ENCODE measurements at places on chromosomes 7 and 10.

DNA sequence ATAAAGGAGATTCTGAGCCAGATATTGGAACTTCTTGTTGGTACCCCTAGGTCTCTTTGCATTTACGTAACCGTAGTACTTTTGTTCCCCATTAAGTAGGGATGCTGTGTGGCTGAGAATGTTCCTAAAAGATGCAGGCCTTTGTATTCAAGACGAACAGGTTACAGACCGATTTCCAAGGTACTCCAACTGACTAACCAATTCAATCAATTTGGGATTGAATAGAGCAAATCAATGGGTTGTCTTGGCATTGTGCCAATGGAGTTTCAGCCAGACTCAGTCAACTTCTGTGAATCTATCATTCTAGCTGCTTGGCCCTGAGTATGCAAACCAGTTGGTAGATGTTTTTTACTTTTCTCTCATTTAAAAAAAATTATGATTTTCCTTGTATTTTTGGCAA, 347.3 kb upstream of the NPVF start:
- no peak for DNase-seq

GRCh38 chr7:42448901-42449300, 211.9 kb upstream of the GLI3 start:
- DNase-seq = no peak

- no peak for DNase-seq
Measured at GRCh38 chr10:93462371-93462770, 19.8 kb downstream of the MYOF start.

GRCh38 chr7:142671506-142671905, 77.8 kb upstream of the PRSS1 start:
- DNase-seq = no peak

DNA sequence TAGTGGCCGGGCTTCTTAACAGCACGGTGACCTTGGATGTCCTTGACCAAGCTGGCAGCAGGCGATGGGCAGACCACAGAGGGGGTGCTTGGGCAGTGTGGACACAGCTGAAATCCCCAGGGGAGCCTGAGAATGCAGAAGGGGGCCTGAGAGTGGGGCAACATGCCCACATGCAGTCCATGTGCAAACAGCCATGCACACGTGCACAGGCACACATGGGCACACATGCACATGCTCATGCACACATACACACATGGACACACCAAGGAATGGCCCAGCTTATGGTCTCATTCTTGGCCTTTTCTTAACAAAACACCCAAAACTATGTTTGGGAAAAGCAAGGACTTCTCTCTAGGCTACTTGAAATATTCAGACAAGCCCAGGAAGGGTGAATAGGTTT, 483.9 kb upstream of the MKI67 start:
- DNase-seq = no peak

GRCh38 chr7:50688226-50688590, 94.5 kb downstream of the GRB10 start:
- DNase-seq = no peak

DNA sequence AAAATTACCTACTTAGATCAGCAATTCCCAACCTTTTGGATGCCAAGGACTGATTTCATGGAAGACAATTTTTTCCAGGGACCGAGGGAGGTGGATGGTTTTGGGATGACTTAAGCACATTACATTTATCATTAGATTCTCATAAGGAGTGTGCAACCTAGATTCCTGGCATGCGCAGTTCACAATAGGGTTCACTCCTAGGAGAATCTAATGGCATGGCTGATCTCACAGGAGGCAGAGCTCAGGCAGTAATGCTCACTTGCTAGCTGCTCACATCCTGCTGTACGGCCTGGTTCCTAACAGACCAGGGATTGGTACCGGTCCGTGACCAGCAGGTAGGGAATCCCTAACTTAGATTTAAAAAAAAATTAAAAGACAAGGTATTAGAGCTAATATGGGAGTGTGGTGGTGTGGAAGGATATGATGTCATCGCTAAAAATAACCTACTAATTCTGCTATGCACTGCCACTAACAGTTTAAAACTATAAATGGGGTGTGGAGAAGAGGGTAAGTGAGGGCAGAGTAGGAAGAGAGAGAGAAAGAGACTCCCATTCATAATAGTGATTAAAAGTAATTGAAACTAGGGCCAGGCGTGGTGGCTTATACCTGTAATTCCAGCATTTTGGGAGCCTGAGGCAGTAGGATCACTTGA, 282.7 kb downstream of the BAMBI start:
- peak; percentile 47 for DNase-seq

- no peak for DNase-seq
Measured at GRCh38 chr10:104937567-104937966, 296.5 kb downstream of the SORCS3 start.

DNA sequence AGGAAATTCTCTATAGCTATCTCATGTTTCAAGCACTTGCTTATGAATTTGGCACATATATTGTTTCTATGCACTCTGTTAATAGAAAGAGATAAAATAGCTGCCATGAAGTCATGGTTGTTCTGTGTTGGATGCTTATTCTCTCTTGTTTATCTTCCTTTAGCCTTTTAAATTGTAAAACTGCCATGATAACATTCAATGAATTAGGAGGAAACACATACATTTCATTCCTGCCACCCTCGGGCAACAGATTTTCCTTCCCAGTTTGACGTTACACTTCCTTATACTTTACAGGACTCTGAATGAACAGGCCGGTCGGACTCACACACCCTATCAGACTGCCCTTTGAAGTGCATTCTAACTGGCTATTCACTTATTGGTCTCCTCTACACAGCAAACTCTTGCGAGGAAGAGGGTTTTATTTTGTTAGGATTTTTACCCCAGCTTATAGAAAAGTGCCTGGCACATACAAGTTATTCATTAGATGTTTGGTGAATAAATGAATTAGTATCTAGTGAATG, 65.7 kb upstream of the FERD3L start:
- no peak for DNase-seq

GRCh38 chr7:92061154-92061553, 73.1 kb downstream of the CYP51A1 start:
- DNase-seq = no peak
